ENCODE measurements at places on chromosomes 13 and 19.

- DNase-seq = no peak
Measured at GRCh38 chr13:80463673-80464352, 122.9 kb upstream of the SPRY2 start.

- DNase-seq = no peak
Measured at GRCh38 chr13:24168979-24169378, 8.5 kb downstream of the SPATA13 start.

- no peak for DNase-seq
Measured at GRCh38 chr13:33249894-33250293, 35.7 kb downstream of the STARD13 start.

GRCh38 chr19:5718037-5718578 is 1.8 kb downstream of the LONP1 start:
- DNase-seq = peak; percentile 69

- no peak for DNase-seq
Measured at GRCh38 chr13:20353973-20354372, 121.9 kb upstream of the GJB6 start.

GRCh38 chr13:27354379-27354778 is 70.0 kb upstream of the GTF3A start:
- DNase-seq = no peak

DNA sequence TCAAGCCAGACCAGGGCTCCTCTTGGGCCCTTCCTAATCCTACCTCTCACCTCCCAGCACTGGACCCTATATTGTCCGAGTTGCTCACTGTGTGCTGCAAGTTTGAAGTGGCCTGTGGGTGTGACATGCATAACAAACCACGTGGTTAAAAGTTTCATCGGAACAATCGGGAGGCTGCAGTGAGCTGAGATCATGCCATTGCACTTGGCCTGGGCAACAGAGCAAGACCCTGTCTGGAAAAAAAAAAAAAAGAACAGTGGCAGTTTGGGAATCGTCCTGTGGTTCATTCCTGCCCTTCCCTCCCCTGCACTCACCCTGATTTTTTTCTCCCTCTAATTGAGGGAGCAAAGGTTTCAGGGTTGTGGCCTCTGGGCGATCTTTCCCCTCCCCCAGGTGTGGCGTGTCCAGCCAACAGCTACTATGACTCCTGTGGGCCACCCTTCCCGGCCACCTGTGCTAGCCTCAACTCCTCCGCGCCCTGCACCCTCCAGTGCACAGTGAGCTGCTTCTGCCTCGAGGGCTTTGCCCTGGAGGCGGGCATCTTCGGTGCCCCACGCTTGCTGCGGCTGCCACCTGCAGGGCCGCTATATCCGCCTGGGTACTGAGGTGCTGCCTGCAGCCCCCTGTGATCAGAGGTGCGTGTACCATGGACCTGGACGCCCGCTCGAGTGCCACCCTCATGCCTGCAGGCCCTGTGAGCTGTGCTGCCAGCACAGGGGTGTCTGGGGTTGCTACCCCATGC is 16.3 kb upstream of the FXYD3 start:
- DNase-seq = no peak

DNA sequence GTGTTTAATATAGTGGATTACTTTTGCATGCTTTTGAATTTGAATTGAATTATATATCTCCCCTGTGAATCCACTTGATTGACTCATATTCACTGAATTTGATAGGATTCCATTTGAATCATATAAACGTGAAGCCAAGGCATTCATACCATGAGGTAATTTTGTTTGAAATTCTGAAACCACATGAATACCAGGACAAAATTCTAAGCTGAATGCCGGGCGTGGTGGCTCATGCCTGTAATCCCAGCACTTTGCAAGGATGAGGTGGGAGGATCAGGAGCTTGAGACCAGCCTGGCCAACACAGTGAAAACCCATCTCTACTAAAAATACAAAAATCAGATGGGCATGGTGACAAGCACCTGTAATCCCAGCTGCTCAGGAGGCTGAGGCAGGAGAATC is 4.4 kb downstream of the ZNF793 start:
- DNase-seq = no peak

DNA sequence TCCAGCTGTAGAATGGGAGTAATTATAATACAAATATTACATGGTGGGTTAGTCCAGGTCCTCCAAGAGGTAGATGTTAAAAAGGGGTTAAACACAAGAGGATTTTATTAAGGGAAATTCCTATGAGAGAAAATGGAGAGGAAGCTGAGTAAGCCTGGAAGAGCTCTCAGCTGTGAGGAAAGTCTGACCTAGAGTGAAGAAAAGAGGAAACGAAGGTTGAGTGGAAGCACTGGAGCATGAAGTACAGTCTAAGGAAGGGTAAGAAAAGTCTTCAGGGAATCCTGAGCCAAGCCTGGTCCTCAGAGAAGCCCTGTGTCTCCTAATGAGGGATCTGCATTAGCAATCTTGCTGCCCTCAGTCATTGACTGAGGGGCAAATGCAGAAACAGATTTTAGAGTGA is 506.2 kb downstream of the GPC5 start:
- no peak for DNase-seq

DNA sequence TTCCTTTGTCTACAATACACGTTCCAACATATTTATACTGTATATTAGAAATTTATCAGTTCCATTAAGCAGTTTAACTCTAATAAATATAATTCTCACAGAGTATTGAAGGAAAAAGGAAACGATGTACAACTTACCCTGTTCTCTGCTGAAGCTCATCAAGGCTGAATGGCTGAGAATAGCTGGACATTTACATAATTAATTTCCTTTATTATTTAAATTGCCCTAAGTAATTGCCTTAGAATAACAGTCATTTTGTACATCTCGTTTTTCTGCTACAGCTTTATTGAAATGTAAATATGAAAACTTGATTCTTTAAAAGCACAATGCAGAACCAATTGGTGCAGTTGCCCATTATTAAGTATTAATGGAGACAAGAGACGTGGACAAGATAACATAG is 648.3 kb upstream of the ATXN8OS start:
- no peak for DNase-seq

- DNase-seq = no peak
Measured at GRCh38 chr13:106241974-106242953, 293.2 kb downstream of the EFNB2 start.

DNA sequence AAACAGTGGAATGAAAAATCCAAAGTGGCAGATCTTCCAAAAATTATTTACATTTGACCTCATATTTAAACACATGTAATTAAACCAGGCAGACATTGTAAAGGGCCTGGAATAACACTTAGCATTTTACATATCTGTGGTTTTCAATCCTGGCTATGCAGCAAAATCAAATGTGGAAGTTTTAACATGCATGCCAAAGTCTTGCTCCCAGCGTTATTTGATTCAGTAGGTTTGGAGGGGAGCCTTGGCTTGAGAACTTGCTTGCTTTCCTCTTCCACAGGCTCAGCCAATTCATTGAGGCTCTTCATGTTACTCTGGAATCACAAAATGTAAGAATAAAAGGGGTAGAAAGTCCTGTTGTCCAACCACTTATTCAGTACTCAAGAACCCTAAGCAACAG is 42.5 kb upstream of the INTS6 start:
- DNase-seq = no peak

DNA sequence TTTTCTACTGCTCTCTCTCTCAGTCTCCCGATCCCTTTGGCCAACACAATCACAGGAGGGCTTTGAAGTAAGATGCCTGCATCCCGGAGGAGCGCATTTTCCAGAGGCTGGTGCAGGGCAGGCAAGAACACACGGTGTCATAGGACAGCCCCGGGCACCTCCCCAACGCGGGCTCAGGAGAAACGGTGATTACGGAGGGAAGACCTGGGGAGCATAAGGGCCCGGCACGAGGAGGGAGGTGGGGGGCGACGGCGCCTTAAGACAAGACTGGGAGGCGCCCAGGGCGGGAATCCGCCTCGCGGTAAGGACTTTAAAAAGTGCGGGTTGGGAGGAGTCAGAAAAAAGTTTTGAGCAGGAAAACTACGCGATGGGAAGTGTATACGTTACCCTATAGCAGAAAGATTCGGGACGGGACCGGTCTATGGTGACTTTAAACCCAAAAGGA is 18.7 kb upstream of the ZNF888 start:
- peak; percentile 37 for DNase-seq

DNA sequence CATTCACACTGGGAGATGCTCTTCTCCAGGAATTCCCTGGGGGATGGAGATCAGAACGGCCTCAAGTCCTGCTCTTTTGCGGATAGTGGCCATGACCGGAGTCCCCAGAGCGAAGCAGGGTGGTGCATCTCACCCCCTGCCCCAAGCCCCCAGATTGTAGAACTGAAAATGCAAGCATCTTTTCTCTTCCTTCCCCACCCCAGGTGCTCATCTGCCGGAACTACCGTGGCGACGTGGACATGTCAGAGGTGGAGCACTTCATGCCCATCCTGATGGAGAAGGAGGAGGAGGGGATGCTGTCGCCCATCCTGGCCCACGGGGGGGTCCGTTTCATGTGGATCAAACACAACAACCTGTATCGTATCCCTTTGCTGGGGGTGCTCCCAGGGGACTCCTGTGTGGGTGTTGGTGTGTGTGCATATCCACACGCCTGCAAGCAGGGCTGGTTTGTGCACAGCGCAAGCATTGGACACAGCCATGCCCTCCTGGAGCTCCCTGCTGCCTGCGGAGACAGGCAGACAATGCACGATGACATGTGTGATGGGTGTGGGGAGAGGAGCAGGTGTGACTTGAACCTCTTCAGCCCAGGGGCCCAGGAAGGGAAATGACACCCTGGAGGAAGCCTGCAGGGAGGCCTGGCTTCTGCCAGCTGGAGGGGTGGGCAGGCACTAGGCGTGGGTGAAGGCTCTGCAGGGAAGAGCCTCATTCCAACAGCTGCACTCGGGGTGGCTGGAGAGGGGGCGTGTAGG is 5.7 kb downstream of the AP1M1 start:
- DNase-seq = no peak
